ENCODE measurements at places on chromosomes 4 and X.

GRCh38 chr4:185244763-185245162 is 35.4 kb downstream of the SNX25 start:
- no peak for DNase-seq

DNA sequence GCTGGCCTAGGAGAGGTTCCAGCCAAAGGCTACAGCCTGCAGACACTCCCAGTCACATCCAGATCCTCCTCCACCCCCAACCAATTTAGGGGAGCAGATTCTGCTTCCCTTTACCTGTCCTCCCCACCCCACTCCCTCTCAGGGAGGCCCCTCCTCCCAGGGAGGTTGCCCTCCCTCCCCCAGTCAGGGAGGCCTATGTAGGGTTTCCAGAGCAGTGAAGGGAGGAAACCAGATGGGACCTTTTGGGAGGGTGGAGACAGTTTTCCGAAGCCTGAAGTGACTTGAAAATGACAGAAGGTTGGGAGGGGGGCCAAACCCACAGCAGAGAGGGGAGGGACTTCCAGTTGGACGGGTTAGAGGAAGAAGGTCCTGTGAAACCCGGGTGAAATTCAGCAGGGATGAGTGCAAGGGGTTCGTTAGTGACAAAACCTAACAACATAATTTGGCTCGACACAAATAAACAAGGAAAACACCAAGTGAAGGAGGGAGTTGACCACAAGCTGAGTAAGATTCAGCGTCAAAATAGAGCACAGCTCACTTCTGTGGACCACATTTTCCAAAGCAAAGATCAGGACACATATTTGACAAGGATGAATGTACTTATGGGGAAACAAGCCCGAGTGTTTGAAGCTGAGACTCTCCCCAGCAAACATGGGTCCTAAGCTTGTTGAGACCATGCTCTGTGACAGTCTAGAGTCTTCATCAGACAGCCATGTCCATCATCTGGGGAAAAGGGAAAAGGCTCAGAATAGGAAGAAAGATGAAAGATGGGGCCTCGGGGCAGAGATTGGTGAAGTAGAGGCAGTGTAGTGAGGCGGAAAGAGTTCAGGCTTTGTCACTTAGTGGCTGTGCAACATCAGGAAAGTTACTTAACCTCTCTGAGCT is 46.4 kb downstream of the PRPS1 start:
- peak; percentile 73 for DNase-seq

- peak; percentile 67 for DNase-seq
Observed at GRCh38 chr4:41572516-41572915, 34.6 kb downstream of the LIMCH1 start.

- DNase-seq: no peak
Observed at GRCh38 chrX:15073313-15073712, 196.6 kb downstream of the ASB9 start.

GRCh38 chrX:106247162-106247561 is 79.1 kb downstream of the PWWP3B start:
- peak; percentile 16 for DNase-seq

- no peak for DNase-seq
Observed at GRCh38 chr4:11111370-11111769, 317.3 kb downstream of the HS3ST1 start.

DNA sequence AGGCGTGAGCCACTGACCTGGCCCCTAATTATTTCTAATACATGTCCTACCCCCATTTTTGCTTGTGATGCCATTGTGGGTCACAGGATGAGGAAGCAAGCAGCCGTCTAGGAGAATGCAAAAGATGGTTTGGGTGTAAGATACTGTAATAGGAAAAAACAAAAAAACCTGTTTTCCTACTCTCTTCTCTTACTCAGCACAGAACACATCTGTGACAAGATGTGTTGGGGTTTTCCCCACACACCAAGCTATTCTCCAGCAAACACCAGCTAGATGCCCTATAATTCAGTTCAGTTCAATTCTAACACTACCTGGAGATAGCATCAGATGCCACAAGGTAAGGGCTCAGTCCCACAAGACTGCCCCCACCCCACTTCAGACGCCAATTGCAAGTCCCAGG is 15.3 kb upstream of the HPRT1 start:
- no peak for DNase-seq

DNA sequence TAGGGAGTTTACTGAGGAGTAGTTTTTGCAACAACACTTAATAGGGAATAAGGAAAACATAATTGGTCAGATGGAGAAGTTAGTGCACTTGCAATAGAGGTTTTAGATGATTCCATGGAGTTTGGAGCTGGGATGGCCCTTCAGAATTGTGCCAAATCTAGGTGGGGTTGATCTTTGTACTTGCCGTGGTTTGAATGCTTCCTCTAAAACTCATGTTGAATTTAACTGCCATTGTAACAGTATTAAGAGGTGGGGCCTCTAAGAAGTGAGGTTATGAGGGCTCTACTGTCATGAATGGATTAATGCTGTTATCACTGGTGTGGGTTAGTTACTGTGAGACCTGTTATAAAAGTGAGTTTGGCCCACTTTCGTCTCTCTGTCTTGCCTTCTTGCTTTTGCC is 94.4 kb upstream of the BOD1L1 start:
- DNase-seq: no peak

DNA sequence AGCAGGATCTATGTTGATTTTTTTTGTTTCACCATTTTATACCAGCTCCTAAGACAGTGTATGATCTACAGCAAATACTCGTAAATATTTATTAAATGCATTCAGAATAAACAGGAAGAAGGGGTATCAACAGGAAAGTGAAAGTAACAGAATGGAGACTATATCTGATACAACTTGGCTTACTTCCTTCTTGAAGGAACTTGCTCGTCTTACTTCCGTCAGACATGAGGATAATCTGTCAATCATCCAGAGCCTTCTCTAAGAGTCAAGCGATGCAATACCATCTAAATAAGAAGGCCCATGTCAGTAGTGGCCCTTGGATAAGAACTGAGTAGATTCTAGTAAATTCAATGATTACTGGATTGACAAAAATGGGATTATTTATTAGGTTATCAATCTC is 84.2 kb downstream of the CAMK2D start:
- DNase-seq: no peak

GRCh38 chr4:8556341-8557150 is 23.6 kb upstream of the GPR78 start:
- peak; percentile 41 for DNase-seq

- peak; percentile 67 for DNase-seq
Observed at GRCh38 chrX:46737462-46737861, 21.5 kb downstream of the SLC9A7 start.

DNA sequence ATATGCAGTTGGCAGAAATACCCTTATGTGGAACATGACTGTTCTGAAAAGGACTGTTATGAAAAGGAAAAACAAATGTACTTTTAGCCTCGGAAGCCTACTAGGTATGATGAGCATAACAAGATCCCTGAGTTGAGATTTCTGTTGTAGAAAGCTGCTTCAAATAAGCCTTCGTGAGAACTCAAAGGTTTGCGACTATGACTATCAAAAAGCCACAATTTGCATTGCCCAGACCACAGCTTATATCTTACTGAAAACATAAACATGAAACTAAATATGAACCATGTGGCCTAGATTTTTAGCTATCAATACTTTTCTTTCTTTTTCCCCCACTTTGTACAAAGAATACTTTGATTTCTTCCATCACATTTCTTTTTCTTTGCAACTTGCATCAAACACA is 398.2 kb upstream of the LCORL start:
- DNase-seq: no peak

GRCh38 chr4:61549336-61549735 is 349.2 kb downstream of the ADGRL3 start:
- no peak for DNase-seq

DNA sequence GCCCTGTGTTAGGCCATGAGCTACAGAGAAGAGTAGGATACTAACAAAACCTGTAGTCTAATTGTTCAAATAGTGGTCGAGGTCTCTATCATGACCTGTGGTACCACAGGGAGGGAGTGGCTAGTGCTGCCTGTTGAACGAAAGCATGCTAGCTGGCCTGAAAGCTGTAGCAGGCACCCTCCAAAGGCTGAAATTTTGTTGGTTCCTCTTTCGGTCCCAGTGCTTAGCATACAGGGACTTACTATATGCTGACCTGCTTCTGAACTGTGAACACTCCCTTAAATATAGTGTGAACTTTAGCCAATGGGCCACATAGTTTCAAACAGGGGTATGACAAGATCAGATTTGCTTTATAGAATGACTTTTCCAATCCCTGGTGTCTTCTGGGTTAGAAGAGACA is 113.4 kb downstream of the PJA1 start:
- no peak for DNase-seq

DNA sequence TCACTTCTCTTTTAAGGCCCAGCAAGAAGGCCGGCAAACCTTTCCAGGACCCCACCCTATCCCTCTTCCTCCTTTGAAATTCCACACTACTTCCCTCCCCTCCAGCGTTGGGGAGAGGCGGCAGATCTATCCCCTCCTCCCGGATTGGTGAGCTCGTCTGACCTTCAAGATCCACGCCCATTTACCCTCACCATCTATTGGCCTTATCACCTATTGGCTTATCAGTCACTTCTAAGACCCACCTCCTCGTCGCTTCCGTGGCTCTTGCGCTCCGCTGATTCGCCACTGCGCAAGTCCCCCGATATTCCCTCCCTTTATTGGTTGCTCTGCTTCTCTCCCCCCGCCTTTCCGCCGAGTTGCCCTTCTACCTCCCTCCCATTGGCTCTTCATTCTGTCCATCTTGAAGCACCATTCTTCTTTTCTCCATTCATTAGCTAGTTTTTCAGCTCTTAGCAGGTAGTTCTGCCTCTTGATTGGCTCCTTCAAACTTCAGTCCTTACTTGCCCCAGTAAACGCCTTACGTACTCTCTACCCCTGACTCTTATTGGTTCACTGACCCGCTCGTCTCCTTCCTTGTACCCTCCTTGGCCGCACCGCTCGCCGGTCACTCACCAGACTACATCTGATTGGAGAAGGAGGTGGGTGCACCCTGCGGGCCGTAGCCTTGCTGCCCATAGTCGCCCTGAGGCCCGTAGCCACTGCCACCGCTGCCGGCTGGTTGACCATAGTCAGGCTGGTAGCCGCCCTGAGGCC is 4.8 kb upstream of the PRICKLE3 start:
- peak; percentile 100 for DNase-seq

GRCh38 chr4:54800831-54801530 is 143.2 kb downstream of the KIT start:
- DNase-seq: no peak

DNA sequence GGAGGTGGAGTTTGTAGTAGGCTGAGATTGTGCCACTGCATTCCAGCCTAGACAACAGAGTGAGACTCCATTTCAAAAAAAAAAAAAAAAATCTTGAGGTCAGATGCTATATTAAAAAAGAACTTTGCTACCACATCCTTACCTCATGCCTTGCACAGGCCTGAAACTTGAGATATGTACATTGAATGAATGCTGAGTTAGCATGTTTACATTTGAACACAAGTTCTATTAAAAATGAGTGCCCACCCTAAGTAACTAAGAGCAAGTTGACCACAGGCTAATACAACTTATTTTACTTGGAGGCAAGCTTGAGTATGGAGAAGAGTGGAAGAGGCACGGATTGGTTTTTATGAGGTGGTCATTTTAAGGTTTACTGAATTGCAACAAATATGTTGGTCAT is 276.6 kb upstream of the GATB start:
- DNase-seq: no peak

GRCh38 chr4:184196730-184197385 is 20.8 kb downstream of the ENPP6 start:
- DNase-seq: peak; percentile 11

GRCh38 chr4:150061086-150061776 is 17.0 kb upstream of the DCLK2 start:
- DNase-seq: no peak

DNA sequence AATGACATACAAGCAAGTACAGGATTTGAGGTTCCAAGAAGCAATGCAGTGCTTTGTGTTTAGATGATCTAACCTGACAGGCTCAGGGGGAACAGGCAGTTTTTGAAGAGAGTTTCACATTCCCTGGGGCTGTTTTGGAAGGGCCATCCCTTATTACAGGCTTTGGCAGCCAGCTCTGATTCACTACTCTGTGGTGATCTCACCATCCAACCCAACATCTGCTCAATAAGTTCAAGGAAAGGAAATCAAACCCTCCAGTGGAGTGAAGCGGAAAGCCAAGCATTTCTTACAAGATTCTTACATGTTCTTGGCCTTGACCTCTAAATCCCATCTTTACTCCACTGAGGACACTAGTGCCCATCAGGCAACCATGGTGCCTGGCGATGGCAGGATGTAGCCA is 7.5 kb downstream of the IDS start:
- DNase-seq: peak; percentile 42

GRCh38 chr4:141153751-141154510 is 20.7 kb upstream of the RNF150 start:
- DNase-seq: peak; percentile 62

DNA sequence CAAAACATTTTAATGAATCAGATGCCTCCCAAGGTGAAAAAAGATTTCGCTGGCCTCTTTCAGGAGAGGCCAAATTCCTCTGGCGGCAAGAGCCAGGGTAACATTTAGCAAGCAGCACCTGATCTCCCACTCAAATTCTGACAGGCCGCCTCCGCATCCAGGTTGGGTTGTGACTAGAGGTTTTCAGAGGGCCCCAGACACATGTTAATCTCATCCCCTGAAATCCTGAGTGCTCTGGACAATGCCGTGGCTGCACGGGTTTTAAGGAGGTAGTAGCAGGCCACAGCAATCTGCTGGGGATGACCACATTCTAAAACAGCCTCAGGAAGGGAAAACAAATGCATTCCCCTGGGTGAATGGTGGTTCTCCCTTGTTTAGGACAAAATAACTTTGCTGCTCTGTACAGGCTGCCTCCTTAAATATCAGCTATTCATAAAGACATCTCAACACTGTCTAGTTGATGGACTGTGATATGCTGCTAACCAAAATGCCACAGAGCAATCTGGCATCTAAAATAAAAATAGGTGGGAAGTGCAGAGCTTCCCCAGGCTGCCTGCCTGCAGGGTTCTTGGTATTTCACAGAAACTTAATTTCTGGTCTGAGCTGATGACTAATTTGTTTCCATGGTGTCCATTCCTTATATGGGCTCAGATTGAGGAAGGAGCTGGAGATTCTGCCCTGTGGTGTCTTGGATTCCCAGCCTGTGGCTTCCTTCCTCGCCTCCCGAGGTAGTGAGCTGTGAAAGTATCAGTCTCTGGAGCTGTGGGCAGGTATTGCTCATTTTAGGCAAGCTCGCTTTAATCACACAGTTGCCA is 202.0 kb downstream of the DCLK2 start:
- peak; percentile 82 for DNase-seq

DNA sequence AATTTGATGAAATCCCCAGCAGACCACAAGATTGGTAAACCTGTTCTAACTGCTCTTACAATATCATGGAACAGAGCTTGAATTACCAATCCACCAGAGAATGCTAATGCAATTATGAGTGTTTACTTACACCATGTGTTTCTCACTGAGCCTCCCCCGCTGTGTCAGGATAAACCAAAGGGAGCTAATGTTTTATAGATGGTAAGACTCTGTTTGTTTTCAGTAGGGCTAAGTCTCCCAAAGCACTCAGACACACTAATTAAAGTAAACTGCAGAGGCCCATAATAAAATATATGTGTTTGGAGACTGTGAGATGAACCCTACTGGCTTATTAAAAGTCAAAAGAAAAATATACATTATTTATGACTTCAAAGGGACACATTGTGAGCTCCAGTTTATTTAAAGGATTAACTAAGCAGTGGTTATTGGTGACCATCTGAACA is 261.7 kb upstream of the FAM241A start:
- DNase-seq: peak; percentile 1

GRCh38 chrX:10031746-10032145 is 64.6 kb downstream of the CLDN34 start:
- no peak for DNase-seq

Measured in iris pigment epithelial cell (primary cell).